ENCODE measurements at places on chromosomes 11 and 22. TPM values are rescaled to one million over a fixed set of nuclear protein-coding genes. Genes with fewer than 3 reads are reported as not detected.

BCO2 gene
- total RNA-seq, result 8.9 TPM

OR52A1 gene
- total RNA-seq, result not detected

KRTAP5-10 gene
- total RNA-seq, result not detected

CST6 gene
- 11.0 TPM for total RNA-seq

FGF3 gene
- not detected for total RNA-seq

CRYBB3 gene
- 0.74 TPM for total RNA-seq

CDC42BPG gene
- total RNA-seq, result 16.3 TPM

DNA sequence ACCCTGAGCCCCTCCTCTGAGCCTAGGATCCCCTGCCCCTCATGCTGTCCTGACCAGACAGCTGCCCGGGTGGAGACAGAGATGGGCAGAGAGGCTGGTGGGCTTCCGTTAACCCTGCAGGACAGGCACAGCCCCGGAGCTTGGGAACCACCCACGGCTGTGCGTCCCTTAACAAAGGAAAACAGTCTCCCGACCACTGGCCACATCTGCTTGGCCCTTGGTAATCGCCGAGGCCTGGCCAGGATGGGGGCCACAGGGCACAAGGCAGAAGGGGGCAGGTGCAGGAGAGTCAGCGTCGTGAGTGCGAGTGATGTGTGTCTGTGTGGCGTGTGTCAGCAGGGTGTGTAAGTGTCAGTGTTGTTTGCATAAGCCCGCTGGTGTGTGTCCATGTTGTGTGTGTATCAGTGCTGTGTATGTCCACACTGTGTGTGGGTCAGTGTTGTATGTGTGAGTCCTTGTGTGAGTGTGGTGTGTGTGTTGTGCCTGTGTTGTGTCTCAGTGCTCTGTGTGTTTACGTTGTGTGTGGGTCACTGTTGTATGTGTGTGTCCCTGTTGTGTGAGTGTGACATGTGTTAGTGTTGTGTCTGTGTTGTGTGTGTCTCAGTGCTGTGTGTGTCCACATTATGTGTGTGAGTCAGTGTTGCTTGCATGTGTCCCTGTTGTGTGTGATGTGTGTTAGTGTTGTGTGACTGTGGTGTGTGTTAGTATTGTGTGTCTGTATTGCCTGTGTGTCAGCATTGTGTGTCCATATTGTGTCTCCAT is 369.5 kb downstream of the BRD1 start:
- H3K27ac ChIP-seq, result no peak overlapping the region
- H3K27me3 ChIP-seq, result peaks cover 13% of the 10 kb centered on the region
- no peak overlapping the region for H3K4me3 ChIP-seq

- H3K4me1 ChIP-seq, result peaks cover 19% of the 10 kb centered on the region
- DNase-seq, result no peak
- no peak overlapping the region for H3K27ac ChIP-seq
- no peaks in the 10 kb centered on the region for H3K36me3 ChIP-seq
These were observed 60.0 kb downstream of the GRK3 start for GRCh38 chr22:25624476-25624875.

- H3K27ac ChIP-seq, result no peak overlapping the region
- no peak for DNase-seq
- H3K36me3 ChIP-seq, result no peaks in the 10 kb centered on the region
- no peaks in the 10 kb centered on the region for H3K4me1 ChIP-seq
These were observed 105.8 kb upstream of the ARHGAP42 start for GRCh38 chr11:100581318-100581717.

DNA sequence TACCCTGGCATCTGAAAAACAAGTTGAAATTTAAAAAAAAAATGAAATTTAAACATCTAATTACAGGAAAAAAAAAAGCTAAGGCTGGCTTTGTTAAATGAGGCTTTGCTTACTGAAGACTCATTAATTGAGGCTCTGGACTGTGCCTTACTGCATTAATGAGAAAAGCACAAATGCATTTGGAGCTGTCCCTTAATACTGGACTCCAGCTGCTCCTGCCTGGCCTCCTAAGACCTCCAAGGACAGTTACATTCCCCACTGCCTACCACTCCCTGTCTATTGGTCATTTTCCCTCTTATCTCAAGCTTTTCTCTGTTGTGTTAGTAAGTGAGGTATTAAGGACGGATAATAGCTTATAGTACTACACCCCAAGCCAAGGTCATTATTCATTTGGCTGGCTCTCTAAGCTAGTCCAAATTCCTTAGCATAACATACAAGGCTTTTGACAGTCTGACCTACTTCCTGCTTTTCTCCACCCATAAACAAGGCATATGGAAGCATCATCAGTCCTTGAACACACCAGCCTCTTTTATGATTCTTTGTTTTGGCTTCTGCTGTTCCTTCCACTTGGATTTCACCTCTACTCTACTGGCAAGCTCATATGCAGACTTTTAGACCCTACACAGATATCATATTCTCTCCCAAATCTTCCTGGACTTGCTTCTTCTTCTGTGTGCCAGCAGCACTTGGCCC is 62.5 kb downstream of the USP35 start:
- DNase-seq, result no peak
- H3K27me3 ChIP-seq, result no peaks in the 10 kb centered on the region
- H3K36me3 ChIP-seq, result peaks cover 30% of the 10 kb centered on the region
- peaks cover 27% of the 10 kb centered on the region for H3K4me1 ChIP-seq
- no peak overlapping the region for H3K4me3 ChIP-seq
- H3K27ac ChIP-seq, result no peak overlapping the region

GRCh38 chr11:117560780-117561530 is 233.3 kb downstream of the CEP164 start:
- no peaks in the 10 kb centered on the region for H3K36me3 ChIP-seq
- no peaks in the 10 kb centered on the region for H3K4me1 ChIP-seq
- no peak overlapping the region for H3K4me3 ChIP-seq
- H3K27me3 ChIP-seq, result no peaks in the 10 kb centered on the region
- DNase-seq, result no peak

GRCh38 chr11:45484326-45484883 is 181.0 kb downstream of the CHST1 start:
- no peaks in the 10 kb centered on the region for H3K4me1 ChIP-seq
- DNase-seq, result no peak
- no peaks in the 10 kb centered on the region for H3K27me3 ChIP-seq

DNA sequence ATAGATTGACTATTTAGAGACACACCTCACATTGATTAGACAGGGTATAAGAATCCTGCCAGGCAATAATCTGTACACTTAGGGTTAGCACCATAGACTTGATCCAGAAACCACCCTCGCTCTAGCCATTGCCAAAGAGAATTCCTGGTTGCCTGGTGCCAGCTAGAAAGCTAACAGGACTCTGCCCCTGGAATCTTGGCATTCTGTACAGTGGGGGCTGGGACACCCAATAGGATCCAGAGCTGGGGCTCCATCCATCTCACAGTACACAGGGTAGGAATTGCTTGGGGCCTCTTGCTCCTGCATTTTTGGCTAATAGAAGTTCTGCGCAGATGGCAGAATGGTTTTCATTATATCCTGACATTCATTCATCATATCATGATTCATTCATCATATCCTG is 3.0 kb upstream of the APLNR start:
- H3K27me3 ChIP-seq, result no peaks in the 10 kb centered on the region
- H3K36me3 ChIP-seq, result no peaks in the 10 kb centered on the region
- H3K4me1 ChIP-seq, result peaks cover 2% of the 10 kb centered on the region
- H3K27ac ChIP-seq, result no peak overlapping the region

GRCh38 chr11:22479971-22480720 is 142.0 kb downstream of the SLC17A6 start:
- DNase-seq, result no peak
- H3K27me3 ChIP-seq, result no peaks in the 10 kb centered on the region
- H3K4me1 ChIP-seq, result no peaks in the 10 kb centered on the region
- H3K36me3 ChIP-seq, result no peaks in the 10 kb centered on the region
- no peak overlapping the region for H3K27ac ChIP-seq

- H3K4me3 ChIP-seq, result no peak overlapping the region
- no peak for DNase-seq
- no peaks in the 10 kb centered on the region for H3K4me1 ChIP-seq
- no peaks in the 10 kb centered on the region for H3K27me3 ChIP-seq
- H3K36me3 ChIP-seq, result no peaks in the 10 kb centered on the region
These were observed 375.9 kb downstream of the GUCY1A2 start for GRCh38 chr11:106642331-106642730.

GRCh38 chr22:25829808-25830777 is 88.1 kb downstream of the MYO18B start:
- H3K27me3 ChIP-seq, result no peaks in the 10 kb centered on the region
- H3K4me3 ChIP-seq, result no peak overlapping the region
- no peak for DNase-seq
- no peaks in the 10 kb centered on the region for H3K4me1 ChIP-seq

DNA sequence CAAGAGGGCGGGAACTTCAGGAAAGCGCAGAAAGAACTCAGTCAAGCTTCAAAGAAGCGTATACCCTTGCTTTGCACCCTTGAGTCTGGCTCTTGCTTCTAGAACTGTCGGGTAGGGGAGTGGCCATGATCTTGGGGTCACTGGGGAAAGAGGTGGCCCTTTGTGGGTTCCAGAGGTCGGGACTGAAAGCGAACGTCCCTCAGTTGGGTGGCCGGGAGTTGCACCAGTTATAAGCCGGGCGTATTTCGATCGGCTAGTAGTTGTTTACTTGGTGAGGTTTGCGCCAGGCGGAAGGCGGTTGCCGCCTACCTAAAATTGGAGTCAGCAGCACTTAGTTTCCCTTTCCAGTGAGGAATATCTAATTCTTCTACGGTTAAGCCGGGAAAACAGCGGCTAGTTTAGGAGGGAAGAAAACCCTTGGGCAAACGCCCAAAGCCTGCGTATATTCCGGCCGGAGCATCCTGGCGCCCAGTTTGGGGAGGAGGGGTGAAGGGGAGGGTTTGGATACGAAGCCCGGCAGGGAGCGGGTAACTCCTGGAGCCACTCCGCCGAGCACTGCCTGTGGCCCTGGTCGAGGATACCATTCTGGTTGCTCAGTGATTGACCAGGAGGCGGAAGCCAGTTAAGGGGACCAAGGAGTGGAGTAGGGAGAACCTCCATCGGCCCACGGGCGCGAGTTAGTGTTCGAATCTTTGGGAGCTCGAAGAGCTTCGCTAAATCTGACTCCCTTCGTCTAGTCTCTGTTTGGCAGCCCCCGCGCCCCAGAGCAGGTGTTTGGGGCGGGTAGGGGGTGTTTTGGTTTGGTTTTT is 807 bp upstream of the WT1 start:
- peaks cover 28% of the 10 kb centered on the region for H3K4me1 ChIP-seq
- peaks cover 100% of the 10 kb centered on the region for H3K27me3 ChIP-seq
- H3K27ac ChIP-seq, result no peak overlapping the region
- H3K36me3 ChIP-seq, result no peaks in the 10 kb centered on the region

DNA sequence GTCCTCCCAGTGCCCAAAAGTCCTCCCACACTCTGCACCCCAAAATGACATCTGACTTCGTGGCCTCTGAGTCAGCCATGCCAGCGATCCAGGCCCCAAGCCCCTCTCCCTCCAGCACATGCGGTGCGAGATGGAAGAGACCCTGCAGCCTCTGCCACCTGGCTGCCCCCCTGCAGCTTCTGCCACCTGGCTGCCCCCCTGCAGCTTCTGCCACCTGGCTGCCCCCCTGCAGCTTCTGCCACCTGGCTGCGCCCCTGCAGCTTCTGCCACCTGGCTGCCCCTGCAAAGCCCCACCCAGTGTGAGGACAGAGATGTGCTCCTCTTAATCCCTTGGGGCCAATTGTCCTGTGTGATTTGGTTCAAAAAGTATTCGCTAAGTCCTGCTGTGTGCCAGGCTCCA is 68.0 kb downstream of the WNT7B start:
- H3K27me3 ChIP-seq, result peaks cover 11% of the 10 kb centered on the region
- H3K4me1 ChIP-seq, result peaks cover 26% of the 10 kb centered on the region
- DNase-seq, result no peak
- H3K36me3 ChIP-seq, result no peaks in the 10 kb centered on the region

GRCh38 chr11:71302911-71303310 is 50.5 kb upstream of the SHANK2 start:
- H3K36me3 ChIP-seq, result no peaks in the 10 kb centered on the region
- no peak for DNase-seq
- no peak overlapping the region for H3K27ac ChIP-seq
- peaks cover 3% of the 10 kb centered on the region for H3K27me3 ChIP-seq
- no peaks in the 10 kb centered on the region for H3K4me1 ChIP-seq

All from lower lobe of right lung (tissue), 2 donors.